ENCODE measurements at places on chromosomes 11 and 22. TPM values are rescaled to one million over a fixed set of nuclear protein-coding genes. Genes with fewer than 3 reads are reported as not detected.
A peak's percentile ranks its signal among the peaks of the same experiment; 100 is the strongest.

GRCh38 chr11:60740573-60740972, 16.1 kb downstream of the MS4A18 start:
- H3K4me1 ChIP-seq = no peaks in the 10 kb centered on the region
- no peaks in the 10 kb centered on the region for H3K27me3 ChIP-seq
- no peak overlapping the region for H3K4me3 ChIP-seq
- DNase-seq = no peak

Gene BANF1
- total RNA-seq = 42.1 TPM

Gene LSP1
- total RNA-seq = 14.0 TPM

DNA sequence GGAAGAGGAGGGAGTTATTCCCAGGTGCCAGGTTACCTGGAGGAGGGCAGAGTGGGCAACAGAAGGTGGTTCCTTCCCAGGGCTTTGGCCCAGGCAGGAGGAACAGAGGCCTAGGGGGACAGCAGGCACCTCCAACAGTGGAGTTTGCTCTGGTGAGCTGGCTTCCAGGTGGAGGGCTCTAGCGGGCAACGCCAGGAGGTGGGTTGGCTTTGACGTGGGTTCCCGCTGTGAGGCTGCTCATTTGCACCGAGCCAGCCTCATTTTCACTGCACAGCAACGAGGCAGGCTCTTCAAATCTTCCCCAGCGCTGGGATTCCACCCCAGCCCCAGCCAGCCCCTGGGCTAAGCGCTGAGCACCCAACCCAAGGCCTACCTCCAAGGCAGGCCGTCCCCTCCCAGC, 8.1 kb downstream of the IGSF9B start:
- H3K36me3 ChIP-seq = no peaks in the 10 kb centered on the region
- H3K27me3 ChIP-seq = no peaks in the 10 kb centered on the region
- peaks cover 3% of the 10 kb centered on the region for H3K4me1 ChIP-seq
- DNase-seq = no peak
- H3K4me3 ChIP-seq = no peak overlapping the region

GRCh38 chr22:47176573-47177333, 414.3 kb downstream of the TBC1D22A start:
- H3K4me1 ChIP-seq = peaks cover 11% of the 10 kb centered on the region
- peak; percentile 15 for DNase-seq
- H3K36me3 ChIP-seq = no peaks in the 10 kb centered on the region
- H3K4me3 ChIP-seq = no peak overlapping the region

DNA sequence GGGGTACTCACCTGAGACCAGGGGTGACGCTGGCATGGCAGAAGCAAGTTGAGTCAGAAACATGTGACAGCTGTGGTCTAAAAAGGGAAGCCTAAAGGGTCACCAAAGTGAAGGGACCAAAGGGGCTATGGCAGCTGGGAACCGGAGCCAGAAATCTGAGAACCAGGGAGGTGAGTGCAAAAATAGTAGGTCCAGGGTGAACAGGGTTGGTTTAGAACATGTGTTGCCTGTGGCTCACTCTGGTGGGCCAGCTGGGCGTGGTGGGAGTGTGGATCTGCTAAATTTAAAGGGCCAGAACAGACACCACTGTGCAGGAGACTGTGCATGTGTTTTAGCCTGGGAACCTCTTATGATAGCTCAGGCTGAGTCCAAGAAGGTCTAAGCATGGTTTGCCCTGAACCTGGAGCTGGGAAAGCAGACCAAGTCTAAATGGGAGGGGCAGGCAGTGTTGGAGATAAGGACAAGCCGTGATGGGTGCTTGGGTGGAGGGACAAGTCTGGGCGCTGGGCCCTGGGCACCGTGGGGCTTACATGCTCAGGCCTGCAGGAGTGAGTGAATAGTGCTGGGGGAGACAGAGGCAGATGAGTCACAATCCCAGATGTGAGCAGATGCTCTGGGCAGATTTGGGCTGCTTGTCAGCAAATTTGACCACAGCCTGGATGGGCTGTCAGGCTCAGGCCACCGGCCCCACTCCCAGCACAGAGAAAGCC, 41.4 kb upstream of the ZBED5 start:
- no peaks in the 10 kb centered on the region for H3K36me3 ChIP-seq
- H3K27me3 ChIP-seq = no peaks in the 10 kb centered on the region
- peak overlapping the region; percentile 84 for H3K27ac ChIP-seq
- H3K4me3 ChIP-seq = no peak overlapping the region

Gene HEPN1
- total RNA-seq = not detected

GRCh38 chr11:132122735-132123134, 752.3 kb downstream of the NTM start:
- H3K36me3 ChIP-seq = no peaks in the 10 kb centered on the region
- H3K27me3 ChIP-seq = no peaks in the 10 kb centered on the region
- peaks cover 4% of the 10 kb centered on the region for H3K4me1 ChIP-seq
- no peak for DNase-seq

Gene OR5A1
- total RNA-seq = not detected

GRCh38 chr22:42169055-42169469, 38.5 kb upstream of the CYP2D6 start:
- H3K36me3 ChIP-seq = no peaks in the 10 kb centered on the region
- DNase-seq = peak; percentile 78
- no peak overlapping the region for H3K4me3 ChIP-seq
- H3K4me1 ChIP-seq = no peaks in the 10 kb centered on the region
- no peaks in the 10 kb centered on the region for H3K27me3 ChIP-seq
- no peak overlapping the region for H3K27ac ChIP-seq

- no peaks in the 10 kb centered on the region for H3K4me1 ChIP-seq
- H3K36me3 ChIP-seq = no peaks in the 10 kb centered on the region
- no peak for DNase-seq
Observed at GRCh38 chr11:36469881-36470802, 39.9 kb downstream of the TRAF6 start.

Gene TBX10
- not detected for total RNA-seq

Gene TMEM45B
- 0.50 TPM for total RNA-seq

DNA sequence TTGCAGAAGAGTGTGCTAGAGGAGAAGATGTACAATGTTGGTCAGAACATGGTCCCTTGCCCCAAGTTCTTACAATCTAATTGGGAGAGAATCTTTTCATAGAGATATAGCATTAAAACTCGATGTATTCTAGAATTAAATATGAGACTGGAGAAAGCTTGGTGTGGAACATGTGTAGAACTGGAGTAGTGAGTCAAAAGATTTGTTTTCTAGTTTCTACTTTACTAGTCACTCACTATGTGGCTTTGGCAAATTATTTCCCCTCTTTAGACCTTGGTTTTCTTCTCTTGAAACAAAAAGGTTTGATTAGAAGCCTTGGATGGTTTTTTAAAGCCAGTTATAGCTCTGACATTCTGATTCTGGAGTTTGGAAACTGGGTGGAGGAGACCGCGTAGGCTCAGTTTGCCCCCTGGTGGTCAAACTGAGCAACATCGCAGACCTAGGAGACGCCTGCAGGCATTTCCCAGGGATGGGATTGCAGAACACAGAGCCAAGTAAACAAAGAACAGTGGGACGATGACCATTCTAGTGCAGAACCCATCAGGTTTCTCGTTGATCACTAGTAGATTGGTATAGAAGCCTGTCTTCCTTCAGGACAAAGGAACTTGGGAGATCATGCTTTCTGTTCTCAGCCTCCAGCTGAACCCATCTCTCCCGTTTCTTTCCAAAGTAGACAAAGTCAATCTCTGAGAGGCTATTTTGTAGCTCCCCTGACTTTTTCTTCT, 8.5 kb upstream of the CHRDL2 start:
- peak; percentile 54 for DNase-seq
- H3K4me3 ChIP-seq = no peak overlapping the region
- no peak overlapping the region for H3K27ac ChIP-seq
- H3K36me3 ChIP-seq = no peaks in the 10 kb centered on the region
- H3K27me3 ChIP-seq = no peaks in the 10 kb centered on the region

DNA sequence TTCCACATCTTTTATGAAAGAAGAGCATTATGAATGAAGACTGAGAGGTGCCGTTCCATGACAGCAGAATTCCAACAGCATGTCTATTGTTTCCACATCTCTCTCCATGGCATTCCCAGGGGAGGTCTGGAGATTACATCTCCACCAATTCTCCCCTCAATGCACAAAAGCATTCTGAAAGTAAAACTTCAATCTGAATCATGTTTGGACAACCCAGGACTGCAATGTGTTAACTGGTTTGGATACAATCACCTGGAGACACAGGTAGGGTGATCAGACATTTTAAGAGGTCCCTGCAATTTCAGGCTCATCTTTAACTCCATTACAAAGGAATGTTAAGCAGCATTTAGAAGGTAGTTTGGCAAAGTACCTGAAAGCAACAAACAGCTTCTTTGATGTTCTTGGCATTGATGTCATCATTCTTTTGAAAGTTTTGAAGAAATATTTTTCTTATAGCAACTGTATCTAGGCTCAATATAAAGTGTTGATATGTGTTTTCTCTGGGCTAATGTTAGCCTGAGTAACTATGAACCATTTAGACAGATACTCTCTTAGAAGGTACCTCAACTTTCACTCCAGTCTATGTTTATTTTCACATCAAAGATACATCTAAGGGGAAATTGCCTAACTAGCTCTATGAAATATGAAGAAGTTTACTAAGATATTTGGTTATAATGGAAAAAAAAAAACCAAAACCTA, 181.4 kb upstream of the MTMR2 start:
- H3K27me3 ChIP-seq = no peaks in the 10 kb centered on the region
- H3K4me1 ChIP-seq = peaks cover 3% of the 10 kb centered on the region
- no peak for DNase-seq
- H3K4me3 ChIP-seq = no peak overlapping the region
- H3K36me3 ChIP-seq = no peaks in the 10 kb centered on the region
- no peak overlapping the region for H3K27ac ChIP-seq

DNA sequence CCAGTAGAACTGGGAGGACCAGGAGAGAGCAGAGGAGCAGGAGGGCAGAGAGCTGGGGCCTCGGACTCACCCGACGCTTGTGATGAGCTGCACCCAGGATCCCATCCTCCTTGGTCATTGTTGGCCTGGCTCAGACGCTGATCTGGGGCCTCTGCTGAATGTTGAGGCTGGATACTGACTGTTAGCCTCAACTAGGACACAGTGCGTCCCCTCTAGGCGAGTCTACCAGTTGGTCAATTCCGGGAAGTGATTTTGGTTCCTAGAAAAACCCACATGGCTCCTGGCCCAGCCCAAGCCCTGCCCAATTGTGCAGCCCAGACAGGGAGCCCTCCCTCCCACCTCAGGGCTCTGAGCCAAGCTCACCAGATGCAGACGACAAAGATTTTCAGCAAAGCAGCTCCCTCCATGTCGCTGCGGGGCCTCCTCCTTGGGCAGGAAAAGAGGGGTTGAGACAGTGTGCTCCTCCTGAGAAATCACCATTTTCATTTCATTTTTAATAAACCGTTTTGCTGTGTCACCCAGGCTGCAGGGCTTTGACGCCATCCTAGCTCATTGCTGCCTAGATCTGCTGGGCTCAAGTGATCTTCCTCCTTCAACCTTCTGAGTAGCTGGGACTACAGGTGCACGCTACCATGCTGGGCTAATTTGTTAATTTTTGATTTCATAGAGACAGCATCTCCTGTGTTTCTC, at the start of gene APOL4:
Gene APOL4, minus strand, starts transcription at position 180 of the 690 bp plus-strand sequence. Its CDS starts 75 bp downstream, at position 105.
- H3K4me1 ChIP-seq = peaks cover 21% of the 10 kb centered on the region
- peak within 1 kb of the TSS; percentile 68 for H3K27ac ChIP-seq
- no peak within 1 kb of the TSS for H3K4me3 ChIP-seq
- H3K27me3 ChIP-seq = no peaks in the 10 kb centered on the region

DNA sequence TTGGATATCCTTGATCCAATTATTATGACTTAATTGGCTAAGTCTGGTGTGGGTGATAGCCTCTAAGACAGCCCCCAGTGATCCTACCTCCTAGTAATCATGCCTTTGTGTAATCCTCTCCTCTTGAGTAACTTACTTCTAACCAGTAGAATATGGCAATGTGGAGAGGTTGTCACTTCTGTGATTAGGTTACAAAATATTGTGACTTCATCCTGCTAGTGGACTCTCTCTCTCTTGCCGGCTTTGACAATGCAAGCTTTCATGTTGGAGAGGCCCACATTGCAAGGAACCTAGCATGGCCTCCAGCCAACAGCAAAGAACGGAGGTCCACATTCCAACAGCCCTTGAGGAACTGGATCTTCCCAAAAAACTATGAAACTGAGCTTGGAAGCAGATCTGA, 19.5 kb downstream of the YPEL4 start:
- DNase-seq = no peak
- H3K36me3 ChIP-seq = no peaks in the 10 kb centered on the region
- no peak overlapping the region for H3K27ac ChIP-seq
- no peaks in the 10 kb centered on the region for H3K27me3 ChIP-seq
- H3K4me1 ChIP-seq = no peaks in the 10 kb centered on the region

DNA sequence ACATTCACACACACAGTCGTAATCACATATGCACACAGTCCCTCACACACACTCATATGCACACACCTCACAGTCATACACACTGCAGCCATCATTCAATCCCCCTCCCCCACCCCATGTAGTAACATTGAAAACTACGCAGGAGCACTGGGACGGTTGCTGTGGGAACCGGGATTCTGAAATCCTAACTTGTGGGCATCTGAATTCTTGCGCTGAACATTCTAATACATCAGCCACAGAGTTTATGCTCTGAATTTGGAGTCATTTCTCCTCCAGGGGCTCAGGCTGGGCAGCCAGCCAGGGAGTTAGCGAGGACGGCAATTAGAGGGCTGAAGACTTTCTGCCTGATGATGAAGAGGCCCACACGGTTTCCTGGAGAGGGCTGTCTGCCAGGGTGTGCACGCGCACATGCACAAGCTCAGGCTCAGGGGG, 32.7 kb downstream of the CD6 start:
- no peak overlapping the region for H3K4me3 ChIP-seq
- peak; percentile 81 for DNase-seq
- peak overlapping the region; percentile 26 for H3K27ac ChIP-seq
- H3K27me3 ChIP-seq = no peaks in the 10 kb centered on the region
- H3K36me3 ChIP-seq = no peaks in the 10 kb centered on the region

DNA sequence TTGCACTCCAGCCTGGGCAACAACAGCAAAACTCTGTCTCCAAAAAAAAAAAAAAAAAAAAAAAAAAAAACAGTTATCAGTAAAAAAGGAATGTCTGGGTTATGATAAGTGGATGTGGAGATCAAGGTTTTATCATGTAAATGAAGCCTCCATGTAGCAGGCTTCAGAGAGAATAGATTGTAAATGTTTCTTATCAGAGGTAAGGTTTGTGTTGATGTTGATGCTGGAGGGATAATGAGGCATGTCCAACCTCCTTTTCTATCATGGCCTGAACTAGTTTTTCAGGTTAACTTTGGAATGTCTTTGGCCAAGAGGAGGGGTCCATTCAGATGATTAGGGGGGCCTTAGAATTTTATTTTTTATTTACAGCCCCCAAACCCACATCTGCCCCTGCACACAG, 35.4 kb upstream of the TREH start:
- no peak for DNase-seq
- peaks cover 3% of the 10 kb centered on the region for H3K4me1 ChIP-seq
- no peaks in the 10 kb centered on the region for H3K27me3 ChIP-seq
- H3K36me3 ChIP-seq = no peaks in the 10 kb centered on the region

DNA sequence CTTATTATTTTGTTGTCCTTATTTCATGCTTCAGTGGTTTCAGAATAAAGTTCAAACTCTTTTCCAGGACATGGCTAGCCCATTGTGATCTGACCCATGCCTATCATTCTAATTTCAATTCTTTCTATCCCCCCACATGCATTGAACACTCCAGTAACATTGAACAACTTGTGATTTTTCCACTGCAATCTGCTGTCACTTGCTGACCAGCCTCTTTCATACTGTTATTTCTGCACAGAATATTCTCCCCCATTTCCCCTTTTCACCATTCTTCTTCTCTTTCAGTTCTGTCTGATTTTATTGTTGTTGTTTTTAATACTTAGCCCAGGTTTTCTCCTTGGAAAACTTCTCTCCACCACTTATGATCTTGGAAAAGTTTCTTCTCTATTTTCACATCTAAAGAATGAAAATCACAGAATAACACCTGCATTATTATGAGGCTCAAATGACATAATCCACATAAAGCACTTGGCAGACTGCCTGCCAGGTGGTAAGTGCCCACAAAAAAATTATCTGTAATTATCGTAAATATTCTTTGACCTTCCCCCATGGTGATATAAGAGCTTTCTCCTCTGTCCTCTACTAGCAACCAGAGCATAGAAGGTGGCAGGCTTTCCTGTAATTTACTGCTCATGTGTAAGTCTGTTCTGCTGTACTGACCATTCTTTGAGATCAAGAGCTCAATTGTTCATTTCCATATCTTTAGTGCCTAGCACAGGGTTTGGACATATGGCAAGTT, 51.9 kb upstream of the EED start:
- H3K36me3 ChIP-seq = no peaks in the 10 kb centered on the region
- no peak overlapping the region for H3K27ac ChIP-seq
